ENCODE measurements at places on chromosomes 6 and 20.
A peak's percentile ranks its signal among the peaks of the same experiment; 100 is the strongest.

DNA sequence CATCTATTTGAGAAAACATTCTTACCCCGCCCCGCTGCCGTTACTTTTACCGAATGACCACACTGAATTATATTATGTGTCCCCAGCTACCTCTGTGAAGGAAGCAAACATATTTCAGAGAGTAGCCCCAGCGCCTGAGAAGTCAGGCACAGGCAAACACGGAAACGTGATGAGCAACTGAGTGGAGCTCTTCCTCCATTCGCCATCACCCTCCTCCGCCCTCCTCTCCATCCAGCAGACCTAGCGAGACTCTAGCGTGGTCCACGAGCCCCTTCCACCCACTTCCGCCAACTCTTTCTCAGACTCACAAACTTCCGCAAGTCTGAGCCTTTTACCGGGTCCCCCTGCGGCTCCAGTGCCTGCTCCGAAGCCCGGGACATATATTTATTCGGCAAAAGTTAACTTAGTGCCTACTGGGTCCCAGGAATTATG lies 582 bp downstream of the SNRPB start:
- DNase-seq: peak; percentile 71

GRCh38 chr20:19699180-19699971 lies 58.7 kb upstream of the RIN2 start:
- no peak for DNase-seq

GRCh38 chr6:20946022-20946421 lies 411.8 kb downstream of the CDKAL1 start:
- peak; percentile 4 for DNase-seq

DNA sequence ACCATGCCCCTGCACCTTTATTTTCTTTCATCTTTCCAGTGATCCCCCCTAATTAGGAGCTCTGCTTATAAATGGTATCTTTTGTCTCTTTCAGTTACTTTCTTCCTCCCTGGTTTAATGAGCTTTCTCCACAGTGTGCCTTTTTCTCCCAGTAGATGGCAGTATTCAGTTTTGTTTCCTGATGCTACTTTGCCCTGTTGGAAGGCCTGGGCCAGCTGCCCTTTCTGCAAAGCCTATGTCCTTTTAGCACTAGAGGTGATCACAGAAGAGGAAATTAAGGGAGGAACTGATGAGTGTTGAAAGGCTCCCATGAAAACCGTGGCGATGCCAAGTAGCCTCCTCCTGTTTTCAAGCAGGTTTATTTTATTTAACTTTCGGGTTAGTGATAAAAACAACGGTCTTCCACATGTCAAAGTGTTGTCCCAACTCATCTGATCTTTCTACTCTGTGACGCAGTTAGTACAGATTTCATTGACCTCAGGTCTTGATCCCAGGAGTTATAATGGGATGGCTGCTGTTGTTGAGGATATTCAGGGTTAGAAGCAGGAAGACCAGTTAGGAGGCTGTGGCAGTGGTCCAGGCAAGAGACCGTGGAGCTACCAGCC lies 184.2 kb upstream of the BMP2 start:
- no peak for DNase-seq

- DNase-seq: no peak
Observed at GRCh38 chr6:3364391-3364790, 92.5 kb downstream of the SLC22A23 start.

DNA sequence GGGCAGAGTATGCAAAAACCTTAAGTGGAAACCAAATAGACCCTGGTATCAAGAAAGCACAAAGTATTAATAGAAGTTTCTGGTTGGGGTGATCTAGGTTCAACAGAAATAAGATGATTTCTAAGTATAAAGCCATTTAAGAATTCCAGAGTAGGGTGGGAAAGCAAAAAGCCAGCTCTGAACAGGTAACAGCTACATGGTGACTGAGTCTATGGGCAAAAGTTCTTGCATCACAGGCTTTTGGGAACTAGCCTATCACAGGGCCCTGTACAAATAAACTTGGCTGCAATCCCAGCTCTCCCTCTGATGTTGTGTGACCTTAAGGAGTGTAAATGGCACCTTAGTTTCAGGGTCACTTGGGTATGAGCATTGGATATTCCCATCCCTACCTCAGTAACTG lies 5.5 kb downstream of the TCF19 start:
- no peak for DNase-seq

DNA sequence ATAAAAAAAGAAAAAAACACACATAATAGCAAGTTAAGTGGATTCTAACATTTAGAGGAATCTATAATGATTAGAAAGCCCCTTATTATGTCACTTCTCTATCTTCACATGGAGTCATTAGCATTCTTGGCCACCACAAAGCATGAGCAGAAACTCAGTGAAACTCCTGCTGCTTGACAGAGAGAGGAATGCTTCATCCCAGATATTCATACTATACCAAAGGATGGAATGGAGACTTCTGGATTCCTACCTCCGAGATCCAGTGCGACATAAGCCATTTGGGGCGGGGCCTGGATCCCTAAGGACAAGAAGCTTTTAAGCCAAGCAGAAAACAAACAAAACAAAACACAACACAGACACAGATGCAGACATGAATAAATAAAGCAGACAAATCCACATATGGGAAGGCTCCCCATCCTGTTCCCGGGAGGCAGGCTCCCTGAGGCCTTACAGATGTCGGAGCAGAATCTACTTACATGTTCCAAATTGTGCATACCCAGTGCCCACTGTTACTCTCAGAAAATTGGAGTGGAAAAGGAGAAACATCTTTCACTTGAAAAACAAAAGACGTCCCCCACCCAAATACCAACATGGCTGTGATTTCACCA lies 727.3 kb downstream of the MAFB start:
- no peak for DNase-seq

DNA sequence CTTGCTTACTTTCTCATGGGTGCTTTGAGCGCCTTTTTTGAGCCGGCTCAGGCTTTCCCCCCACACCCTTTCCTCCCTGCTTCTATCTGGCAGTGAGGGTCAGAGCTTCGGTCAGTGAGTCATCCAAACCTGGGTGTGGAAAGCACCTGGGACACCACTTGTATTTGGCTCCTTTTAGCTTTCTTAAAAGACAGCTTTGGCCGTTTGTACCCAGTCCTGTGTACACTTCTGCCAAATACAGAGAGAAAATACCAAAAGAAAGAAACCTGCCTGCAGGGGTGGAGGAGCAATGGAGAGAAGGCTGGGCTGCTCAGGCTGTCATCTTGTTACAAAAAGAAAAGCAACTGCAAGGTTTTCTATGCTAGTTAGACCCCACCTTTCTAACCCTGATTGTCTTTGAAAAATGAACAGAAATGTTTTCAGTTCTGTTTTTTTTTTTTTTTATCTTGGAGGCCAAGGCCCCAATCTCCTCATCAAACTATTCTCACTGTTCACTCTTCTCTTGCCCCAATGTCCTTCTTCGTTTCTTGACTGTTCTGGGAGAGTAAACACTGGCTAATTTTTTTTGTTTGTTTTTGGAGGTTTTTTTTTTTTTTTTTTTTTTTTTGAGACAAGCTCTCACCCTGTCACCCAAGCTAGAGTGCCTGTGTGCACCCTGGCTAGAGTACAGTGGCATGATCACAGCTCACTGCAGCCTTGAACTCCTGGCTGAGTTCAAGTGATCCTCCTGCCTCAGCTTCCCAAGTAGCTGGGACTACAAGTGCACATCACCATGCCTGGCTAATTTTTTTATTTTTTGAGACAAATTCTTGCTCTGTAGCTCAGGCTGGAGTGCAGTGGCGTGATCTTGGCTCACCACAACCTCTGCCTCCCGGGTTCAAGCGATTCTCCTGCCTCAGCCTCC lies 76.4 kb downstream of the SSR1 start:
- DNase-seq: no peak
